ENCODE measurements at places on chromosomes 2 and 18.

GRCh38 chr2:162265666-162266459, 22.6 kb upstream of the FAP start:
- DNase-seq = no peak

- no peak for DNase-seq
Measured at GRCh38 chr2:205845446-205845845, 163.1 kb downstream of the NRP2 start.

- no peak for DNase-seq
Measured at GRCh38 chr2:219567791-219568361, 3.5 kb downstream of the OBSL1 start.

DNA sequence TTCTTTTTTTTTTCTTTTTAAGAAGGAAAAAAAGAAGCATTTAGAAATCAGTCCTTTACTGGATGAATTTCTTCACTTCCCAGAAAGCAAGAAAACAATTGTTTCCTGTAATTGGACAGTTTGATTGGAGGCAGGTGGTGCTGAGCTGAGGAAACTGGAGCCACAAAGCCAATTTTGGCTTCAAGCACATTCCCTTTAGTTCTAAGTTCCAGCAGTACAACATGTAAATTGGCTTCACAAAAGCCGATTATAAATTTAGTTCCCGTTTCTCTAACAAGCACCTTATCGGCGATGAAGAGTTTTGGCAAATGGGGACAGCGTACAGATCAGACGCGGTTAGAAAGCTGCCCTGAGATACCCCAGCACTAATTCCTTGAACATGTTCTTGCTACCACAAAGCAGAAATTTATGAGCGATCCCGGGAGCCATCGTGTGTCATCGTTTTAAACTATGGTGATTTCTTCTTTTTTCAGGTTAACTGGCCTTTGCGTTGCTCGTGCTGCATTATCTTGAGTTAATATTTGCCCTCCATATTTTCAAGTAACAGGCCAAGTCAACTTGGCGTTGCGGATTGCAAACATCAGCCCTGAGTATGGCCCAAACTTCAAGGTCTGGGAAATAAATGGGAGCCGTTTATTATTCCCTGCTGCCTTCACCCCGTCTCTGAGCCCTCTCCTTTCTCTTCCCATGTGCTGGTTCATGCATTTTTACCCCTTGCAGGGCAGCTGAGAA, 190.4 kb upstream of the ID2 start:
- DNase-seq = no peak

Measured in NCI-H446 (cell line).